ENCODE measurements at places on chromosomes 13 and 19.

DNA sequence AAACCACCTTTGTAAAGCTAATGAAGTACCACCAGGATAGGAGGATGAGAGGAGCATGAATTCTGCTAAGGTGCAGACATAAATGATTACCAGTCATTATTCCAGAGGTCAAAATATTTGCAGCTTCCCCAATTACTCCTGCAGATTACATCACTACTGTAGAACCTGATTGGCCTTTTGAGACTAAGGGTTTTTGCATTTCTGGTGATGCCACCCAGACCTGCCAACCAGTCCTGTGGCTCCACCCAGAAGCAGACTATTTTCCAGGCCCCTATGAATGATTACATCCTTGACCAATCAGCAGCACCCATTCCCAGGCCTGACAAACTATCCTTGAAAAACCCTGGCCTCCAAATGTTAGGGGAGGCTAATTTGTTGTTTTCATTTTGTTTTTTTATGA is 11.2 kb upstream of the KCNC3 start:
- no peak for DNase-seq

DNA sequence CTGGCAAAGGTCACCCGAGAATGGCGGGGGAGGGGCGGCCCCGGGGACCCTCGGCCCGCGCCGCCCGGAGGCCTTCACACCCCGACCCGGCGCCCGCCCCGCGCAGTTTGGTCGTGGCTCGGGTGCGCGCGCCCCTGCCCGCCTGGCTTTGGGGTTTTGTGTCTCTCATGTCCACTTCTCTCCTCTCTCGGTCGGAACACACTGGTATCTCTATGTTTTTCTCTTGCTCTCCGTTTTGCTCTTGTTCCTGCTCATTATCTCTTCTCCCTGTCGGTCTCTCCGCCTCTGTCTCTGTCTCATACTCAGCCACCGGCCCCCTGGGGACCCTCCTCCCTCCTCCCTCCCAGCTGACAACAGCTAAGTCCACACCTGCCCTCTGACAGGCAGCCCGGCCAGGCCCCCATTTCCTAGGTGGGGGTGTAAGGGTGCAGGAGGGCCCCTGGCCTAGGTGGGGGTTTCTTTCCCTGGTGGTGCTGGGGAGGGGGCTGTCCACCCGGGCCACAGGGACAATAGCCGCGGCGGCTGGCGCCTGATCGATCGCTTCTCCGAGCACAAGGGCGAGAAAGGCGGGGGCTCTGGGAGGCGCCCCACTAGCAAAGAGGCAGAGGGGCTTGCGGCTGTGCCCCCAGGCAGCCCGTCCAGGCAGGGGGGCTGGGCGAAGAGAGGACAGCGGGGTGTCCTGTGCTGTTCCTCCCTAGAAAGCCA is 2.3 kb downstream of the ONECUT3 start:
- DNase-seq, result no peak

GRCh38 chr19:16470911-16471811 is 609 bp downstream of the EPS15L1 start:
- no peak for DNase-seq

DNA sequence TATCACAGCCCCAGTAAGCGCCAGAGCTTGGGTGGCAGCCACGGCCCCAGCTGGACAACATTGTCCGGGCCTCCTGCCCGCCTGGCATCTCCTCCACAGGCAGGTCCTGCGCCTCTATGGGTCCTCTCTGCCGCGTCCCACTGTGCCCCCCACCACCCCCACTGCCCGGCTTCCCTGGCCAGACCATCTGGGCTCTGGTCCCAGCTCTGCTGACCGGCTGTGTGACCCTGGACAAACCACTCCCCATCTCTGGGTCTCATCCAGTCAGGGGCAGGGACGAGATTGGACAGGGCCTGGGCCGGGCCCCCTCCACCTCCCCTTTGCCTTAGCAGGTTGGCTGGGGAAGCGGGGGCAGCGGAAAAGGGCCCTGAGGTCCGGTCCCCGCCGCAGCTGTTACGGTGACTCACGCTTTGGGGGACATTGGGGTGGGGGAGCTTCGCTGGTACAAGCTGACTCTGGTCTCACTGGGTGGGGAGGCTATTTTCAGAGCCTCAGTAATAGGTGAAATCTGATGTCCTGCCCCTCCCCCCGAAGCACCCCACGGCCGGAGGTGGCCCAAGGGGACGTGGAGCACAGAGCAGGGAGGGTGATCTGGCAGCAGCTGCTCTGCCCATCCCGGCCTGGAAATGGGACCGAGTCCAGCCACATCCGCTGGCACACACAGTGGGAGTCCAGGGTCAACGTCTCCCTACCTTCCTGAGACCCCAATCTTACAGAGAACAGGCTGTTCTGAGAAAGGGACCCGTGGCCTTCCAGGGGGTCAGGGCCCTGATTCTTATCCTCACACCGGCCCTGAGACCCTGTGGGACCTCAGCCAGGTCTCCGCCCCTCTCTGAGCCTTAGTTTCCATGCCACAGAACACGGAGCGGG is 9.1 kb downstream of the NFIC start:
- no peak for DNase-seq

- DNase-seq, result no peak
These were observed 412.9 kb downstream of the DIAPH3 start for GRCh38 chr13:59750860-59751259.

- DNase-seq, result no peak
These were observed 636 bp upstream of the RB1 start for GRCh38 chr13:48302871-48303358.
